Lower lobe of right lung (tissue), 2 donors: ENCODE measurements at places on chromosomes 2 and 18. TPM values are rescaled to one million over a fixed set of nuclear protein-coding genes. Genes with fewer than 3 reads are reported as not detected.

Gene LIMS4
- 1.1 TPM for total RNA-seq

DNA sequence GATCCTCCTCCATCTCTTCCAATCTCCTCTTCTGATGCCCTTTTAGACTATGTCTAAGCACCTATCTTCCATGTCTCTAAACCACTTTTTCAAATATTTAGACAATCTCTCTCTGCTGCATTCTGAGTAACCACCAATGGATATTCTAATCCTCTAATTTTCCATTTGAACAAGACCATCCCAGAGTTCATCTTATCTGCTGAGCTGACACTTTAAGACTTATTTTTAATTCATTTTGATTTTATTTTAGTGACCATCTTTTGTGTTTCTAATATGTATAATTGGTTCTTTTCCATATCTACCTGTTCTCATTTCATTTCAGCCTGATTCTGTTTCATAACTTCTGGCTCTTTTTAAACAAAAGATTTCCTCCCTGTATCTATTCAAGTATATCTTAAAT, 369.9 kb downstream of the CLIP4 start:
- DNase-seq: no peak

GRCh38 chr2:95314964-95315611, 17.9 kb downstream of the KCNIP3 start:
- DNase-seq: no peak

- DNase-seq: no peak
Measured at GRCh38 chr18:8951491-8951890, 151.0 kb upstream of the NDUFV2 start.

Gene DDX18
- total RNA-seq: 48.0 TPM

DNA sequence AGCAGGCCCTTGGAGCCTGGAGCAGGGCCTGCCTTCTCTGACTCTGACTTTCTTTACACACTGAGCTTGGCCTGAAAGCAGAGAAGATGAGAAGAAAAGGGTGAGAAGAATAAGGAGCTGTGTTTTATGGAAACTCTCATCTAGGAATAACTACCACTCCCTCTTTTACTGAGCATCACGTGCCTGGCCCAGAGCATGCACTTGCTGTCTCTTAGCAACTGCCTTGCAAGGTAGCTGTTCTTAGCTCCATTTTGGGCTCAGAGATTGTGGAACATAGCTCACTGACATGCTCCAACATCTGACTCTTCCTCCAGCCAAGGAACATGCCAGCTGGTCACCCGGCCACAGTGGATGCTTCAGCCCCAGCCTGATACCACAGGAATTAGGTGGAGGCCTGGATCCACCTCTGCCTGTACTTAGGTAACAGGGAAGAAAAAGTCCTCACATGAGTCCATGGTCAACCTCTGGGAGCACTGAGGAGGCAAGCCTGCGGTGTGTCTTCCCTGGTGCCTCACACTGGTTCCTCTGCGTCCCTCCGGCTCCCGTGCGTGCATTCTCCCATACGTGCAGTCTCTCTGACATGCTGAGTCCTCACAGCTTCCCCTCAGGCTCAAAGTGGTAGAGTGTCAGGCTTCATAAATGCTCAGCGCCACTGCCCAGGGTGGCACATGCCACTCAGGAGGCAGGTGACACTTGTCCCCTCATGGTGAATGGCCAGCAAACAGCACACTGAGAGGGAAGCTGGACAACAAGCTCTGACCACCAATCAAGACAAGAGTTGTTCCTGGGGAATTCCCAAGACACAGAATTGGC, 35.7 kb downstream of the AMER3 start:
- no peak for DNase-seq

DNA sequence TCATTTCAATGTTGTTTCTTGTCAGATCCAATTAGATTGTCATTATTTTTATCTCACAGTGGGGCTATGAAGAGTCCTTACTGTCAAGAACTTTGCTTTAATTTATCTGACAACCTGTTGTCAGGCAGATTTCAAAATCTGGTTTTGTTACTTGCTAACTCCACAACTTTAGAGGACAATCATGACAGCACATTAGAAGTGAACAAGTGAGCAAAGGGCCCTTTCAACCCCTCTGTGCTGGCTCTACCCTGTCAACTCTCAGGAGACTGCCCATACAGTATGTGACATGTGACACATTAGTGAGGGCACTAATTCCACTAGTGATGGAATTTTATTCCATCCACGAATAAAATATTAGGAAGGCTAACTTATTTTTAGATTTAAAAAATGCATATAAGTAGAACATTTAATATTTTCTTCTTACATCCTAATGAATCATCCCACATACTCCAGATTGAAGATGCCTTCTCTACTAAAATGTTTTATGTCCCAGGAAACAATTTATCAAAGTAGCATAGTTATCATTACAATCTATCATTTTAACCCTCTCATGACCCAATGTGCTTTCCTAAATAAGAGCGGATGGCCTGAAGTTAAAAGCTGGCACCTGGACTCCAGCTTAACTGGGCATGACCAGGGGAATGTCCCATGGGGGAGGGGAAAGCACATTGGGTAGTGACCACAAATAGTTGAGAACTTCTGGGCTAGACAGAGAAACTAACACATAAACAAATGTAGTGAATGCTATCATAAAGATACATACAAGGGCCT, 97.6 kb upstream of the PPP1CB start:
- no peak for DNase-seq

Gene PFN4
- total RNA-seq: 1.7 TPM

DNA sequence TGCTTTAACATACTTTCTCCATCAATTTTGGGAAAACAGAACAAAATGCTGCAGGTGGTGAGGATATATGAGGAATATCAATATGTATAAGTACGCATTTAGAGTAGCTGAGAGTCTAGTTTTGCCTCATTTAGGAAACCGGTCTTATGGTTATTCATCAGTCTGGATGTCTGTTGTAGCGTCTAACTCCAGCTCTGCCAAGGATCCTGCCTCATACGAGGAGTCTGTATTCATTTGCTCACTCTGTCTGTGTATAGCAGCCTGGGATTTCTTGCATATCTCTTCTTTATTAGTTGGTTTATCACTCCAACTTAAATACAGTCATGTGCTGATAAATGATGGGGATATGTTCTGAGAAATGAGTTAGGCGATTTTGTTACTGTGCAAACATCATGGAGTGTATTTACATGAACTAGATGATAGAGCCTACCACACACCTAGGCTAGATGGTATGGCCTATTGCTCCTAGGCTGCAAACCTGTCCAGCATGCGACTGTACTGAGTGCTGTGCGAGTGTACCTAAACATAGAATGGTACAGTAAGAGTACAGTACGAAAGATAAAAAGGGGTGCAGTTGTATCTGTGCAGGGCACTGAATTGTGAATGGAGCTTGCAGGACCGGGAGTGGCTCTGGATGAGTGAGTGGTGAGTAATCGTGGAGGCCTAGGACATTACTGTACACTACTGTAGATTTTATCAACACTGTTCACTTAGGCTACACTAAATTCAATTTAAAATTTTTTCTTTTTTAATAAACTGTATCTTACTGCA, 148.1 kb downstream of the ZNF407 start:
- DNase-seq: no peak

Gene TMEM163
- total RNA-seq: 31.9 TPM

Gene CEBPZOS
- total RNA-seq: 38.5 TPM

Gene VWA3B
- 7.9 TPM for total RNA-seq

DNA sequence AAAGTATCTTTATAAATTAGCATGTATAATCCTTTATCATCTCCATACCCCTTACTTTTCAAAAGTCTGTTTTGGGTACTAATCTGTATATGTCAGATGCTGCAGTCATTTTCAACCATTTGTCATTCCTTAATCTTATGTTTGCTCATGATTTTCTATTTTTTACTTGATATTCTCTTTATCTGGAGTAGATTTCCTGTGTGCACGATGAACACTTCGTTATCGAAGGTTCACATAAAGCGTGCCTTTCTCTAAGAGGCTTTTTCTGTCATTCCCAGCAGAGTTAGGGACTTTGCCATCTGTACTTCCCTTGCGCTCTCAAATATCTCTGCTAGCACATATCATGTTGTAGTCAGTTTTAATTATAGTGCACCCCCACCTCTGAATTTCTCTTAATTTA, 123.2 kb downstream of the BIRC6 start:
- DNase-seq: no peak

DNA sequence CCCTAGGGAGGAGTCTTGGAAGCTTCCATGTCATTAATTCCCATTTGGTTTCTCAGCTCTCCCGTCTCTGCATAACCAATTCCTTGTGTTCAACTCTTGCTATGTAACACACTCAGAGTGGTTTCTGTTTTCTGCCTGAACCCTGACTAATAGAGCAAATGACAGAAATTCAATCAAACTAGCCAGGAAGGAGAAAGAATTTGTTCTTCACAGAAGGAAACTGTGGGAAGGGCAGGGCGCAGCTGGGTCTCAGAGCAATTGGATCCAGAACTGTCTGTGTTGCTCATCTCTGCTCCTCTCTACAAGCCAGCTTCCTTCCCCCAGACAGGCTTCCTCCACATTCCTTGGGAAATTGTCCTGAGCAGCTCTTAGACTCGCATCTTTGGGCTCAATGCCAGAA, 269.8 kb downstream of the TNS1 start:
- no peak for DNase-seq

GRCh38 chr2:6881516-6881915, 3.9 kb downstream of the RSAD2 start:
- no peak for DNase-seq

DNA sequence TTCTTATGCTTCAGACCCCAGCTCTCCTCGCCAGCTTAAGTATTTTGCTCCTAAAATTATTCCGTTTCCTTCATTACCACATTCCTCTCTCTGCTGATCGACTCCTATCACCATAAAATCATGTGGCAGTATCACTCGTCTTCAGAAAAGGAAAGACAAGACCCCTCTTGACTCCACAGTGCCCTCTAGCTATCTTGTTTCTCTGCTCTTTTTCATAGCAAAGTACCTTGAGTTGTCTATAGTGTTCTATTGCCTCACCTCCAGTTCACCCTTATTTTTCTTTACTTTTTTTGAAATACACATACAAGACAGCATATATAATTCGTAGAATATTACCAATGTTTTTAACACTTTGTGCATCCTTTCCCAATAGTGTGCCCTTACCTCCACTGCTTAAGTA, 273.2 kb upstream of the SIX3 start:
- DNase-seq: no peak

Gene LYPD6B
- 2.0 TPM for total RNA-seq

GRCh38 chr2:148966438-148966758, 72.1 kb upstream of the LYPD6B start:
- DNase-seq: no peak

DNA sequence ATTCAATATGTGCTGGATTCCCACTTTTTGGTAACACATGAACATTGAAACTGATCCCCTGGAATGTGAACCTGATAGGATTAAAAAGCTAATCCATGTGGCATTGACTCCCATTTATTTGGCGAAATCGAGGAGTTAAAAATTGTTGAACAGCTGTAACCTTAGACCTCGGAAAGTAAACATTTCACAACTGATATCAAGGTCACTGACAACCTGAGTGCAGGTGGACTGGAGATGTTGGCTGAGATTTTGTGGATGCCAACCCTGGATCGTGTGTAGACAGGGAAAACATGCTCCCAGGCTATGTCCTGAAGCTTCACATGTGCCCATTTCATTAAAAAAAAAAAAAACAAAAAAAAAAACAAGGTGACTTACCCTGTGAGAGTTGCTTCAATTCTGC, 204.8 kb downstream of the SETBP1 start:
- no peak for DNase-seq

DNA sequence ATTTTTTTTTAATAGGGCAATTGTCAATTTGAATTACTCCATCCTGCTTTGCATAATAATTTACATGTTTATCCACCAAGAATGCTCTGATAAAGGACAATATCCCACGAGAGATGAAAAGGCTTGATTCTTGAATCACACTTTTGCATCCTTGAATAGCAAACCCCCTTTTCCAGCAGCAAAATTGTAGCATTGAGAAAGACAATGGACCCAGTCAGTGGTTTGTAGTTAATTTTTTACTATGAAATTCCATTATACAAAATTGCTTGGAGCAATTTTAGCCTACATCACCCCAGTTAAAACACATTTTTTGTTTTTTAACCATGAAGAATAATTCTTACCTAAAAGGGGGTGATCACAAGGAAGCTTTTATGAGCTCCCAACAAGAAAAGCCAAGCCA, 255.1 kb downstream of the RND3 start:
- DNase-seq: no peak

- DNase-seq: no peak
Measured at GRCh38 chr2:221370857-221371211, 201.3 kb downstream of the EPHA4 start.

GRCh38 chr2:159140070-159140769, 146.3 kb downstream of the WDSUB1 start:
- DNase-seq: no peak

DNA sequence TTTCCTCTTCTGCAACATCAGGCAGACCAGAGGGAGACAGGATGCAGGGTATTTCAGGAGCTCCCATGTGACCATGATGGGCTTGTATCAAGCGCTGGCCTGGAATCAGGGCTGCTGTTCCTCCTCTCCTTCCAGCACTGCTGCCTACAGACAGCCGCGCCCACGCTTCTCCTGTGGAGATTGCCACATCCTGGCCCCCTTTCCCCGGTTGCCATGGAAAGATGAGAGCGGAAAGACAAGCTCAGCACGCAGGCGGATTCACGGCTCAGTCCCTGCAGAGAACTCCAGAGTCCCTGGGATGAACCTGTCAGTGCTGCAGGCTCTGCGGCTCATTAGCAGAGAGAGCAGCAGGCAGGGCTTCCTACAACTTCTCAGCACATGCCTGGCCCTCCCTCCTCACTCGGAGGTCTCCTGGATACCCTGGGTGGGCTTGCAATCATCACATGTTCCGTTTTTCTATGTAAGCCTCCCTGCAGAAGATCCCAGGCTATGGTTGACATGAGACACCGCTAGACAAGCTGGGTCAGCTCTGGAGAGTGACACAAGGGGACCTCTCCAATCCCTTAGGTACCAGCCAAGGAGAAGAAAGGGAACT, 497.8 kb upstream of the MYT1L start:
- no peak for DNase-seq

Gene POTEF
- not detected for total RNA-seq

Gene TM4SF20
- total RNA-seq: not detected

Gene SPHKAP
- total RNA-seq: 0.06 TPM

DNA sequence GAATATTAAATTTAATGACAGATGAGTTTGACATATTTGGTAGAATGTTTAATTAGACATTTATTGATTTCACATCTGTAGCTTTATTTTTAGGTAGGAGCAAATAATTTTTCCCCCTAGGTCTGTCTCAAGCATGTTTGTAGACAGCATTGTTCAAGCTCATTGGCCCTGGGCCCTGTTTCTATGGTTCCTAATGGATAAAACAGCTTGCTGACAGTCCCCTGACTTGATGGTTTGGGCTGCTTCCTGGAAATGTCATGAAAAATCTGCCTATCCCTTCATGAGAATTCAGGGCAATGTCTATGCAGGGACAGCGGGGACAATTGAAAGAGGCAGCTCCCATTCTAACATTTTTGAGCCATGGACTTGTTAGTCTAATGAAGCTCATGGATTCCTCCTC, 14.6 kb upstream of the MEP1B start:
- DNase-seq: no peak
